Neuronal stem cell (in vitro differentiated cells): ENCODE measurements at places on chromosomes 5 and 9.

DNA sequence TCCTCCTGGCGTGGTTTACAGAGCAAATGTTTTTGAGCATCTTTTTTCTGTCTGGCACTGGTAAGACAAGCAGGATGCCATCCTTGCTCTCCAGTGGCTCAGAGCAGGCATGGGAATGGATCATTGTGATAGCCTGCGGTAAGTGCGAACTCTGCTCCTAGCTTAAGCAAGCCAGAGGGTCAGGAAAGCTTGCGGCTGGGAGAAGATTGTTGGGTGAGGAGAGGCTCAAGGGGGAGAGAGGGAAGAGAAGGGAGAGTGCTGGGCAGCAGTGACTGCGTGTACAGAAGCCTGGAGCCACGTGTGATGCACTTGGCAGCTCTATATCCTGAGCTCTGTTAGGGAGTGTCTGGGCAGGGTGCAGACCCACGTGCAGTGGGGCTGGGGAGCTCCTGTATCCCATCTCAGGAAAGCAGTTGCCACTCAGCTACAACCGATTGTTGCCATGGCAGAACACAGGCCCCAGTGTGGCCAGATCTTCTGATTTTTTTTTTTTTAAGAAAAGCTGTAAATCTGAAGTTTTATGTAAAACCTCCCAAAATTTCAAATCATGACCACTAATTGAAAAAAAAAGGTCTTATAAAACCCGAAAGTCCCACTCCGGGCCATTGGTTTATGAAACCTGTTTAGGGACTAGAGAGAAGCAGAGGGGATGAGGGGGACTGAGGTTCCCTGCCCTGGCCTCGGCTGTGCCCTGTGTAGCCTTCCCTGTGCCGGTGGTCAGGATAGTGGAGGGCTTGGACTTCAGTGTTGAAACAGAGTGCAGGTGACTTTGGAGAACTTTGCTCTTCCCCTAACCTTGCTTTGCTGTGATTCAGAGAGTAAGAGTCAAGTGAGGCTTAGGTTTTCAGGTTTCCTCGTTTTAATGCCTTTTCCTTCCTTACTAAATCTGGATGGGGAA, 67.3 kb downstream of the ZNF618 start:
- no peak for DNase-seq

DNA sequence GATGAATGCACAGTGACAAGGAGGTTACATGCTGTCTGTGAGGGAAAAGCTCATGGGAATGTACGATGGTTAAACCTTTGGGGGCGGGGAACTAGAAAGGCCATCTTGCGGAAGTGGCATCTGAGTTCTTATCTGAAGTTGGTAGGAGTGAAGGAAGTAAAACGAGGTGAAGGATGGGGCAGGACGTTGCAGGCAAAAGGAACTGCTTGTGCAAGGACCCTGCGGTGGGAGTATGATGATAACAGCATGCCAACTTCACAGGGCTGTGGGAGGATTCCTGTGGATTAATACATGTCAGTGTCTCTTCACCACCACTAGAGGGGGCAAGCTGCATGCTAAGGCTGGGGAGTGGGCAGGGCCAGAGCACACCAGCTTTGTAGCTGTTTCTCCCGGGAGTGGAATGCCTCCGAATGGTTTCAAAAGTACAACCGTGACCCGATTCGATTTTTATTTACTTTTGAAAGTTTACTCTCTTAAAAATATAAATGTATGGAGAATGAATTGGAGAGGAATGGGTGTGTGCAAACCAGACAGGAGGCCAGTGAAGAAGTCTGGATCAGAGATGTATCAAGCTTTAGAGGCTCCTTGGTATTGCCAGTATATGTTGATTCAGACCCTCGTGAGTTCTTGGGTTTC, 62.5 kb downstream of the CYFIP2 start:
- peak; percentile 51 for DNase-seq

DNA sequence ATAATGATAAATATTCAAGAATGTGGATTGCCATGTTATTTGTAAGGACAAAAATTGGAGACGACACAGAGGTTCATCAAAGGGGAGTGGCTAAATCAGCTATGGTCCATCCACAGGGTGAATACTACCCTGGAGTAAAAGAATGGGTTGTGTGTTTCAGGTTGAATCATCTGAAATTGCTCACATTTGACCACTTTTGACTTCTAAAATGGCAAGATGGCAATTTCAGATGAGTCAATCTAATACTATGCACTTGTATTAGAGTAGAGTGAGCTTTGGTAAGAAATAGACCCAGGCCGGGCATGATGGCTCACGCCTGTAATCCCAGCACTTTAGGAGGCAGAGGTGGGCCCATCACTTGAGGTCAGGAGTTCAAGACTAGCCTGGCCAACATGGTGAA, 131.8 kb downstream of the GAPVD1 start:
- DNase-seq, result no peak

GRCh38 chr5:124704594-124705284, 41.7 kb downstream of the ZNF608 start:
- DNase-seq, result no peak

- DNase-seq, result no peak
Observed at GRCh38 chr5:39340506-39340905, 23.8 kb downstream of the C9 start.

GRCh38 chr9:98707166-98708102, 1.3 kb downstream of the GABBR2 start:
- peak; percentile 79 for DNase-seq

DNA sequence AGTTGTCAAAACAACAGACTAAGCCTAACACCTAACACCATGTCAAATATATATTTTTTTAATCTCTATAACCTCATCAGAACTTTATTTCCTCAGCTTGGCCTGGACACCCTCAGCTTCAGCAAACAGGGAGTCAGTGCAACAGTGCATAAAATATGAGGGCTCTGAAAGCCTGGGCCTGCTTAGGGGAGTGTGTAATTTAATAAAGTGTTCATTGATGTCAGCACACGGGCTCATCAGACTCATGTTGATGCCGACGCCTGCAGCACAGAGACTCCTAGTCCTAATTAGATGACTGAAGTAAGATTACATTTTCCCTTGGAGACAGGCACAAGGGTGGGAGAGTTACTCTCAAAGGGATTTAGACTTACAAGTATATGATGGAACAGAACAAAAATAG, 37.8 kb downstream of the CDH10 start:
- no peak for DNase-seq

- DNase-seq, result no peak
Observed at GRCh38 chr9:20997503-20998076, 33.9 kb downstream of the HACD4 start.

- no peak for DNase-seq
Observed at GRCh38 chr9:32502464-32502863, 23.5 kb downstream of the RIGI start.

DNA sequence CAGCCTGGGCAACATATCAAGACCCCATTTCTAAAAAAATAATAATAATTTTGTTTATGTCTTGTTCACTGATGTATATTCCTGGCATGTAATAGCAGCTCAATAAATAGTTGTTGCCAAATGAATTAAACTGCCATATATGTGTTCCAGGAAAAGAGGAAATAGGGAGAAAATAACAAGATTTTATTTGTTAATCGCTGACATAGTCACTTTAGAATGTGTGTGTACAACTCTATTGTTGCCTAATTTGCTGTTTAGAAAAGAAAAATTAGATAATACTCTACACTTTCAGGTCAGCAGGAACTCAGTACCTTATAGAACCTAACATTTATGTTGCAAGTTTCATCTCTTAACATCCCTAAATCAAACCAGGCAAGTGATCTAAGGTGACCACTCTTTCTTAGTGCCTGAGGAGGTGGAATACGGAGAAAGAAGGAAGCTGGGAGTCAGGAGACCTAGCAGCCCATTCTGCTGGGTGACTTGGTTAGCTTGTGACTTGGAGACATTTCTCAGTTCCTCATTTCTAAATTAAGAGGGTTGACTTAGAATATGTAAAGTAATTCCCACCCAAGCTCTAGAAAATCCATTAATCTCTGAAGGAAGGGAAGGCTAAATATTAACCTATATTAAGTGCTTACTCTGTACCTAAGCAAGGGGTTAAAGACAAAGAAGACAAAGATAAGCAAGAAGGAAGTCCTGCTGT, 110.3 kb upstream of the IQGAP2 start:
- DNase-seq, result no peak

GRCh38 chr9:129107651-129108050, 2.9 kb downstream of the CRAT start:
- DNase-seq, result no peak

DNA sequence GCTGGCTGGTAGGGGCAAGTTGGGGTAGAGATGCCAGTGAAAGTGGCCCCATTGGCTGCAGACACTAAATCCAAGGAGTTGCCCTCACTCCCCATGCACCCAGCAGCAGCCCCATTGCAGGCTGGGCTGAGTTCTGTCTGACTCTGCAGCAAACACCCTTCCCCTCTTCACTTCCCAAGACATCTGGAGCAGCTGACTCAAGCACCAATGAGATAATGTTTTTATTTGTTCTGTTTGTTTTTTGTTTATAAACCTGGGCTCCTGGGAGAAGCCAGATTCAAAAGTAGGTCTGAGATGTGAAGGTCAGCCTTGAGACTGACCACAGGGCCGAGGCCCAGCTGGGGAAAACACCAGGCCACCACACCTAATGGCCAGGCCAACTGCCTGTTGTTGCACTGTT, 545.9 kb upstream of the KLF4 start:
- no peak for DNase-seq

- no peak for DNase-seq
Observed at GRCh38 chr5:67792891-67793290, 422.7 kb upstream of the PIK3R1 start.

GRCh38 chr5:66704790-66705425, 108.7 kb downstream of the MAST4 start:
- DNase-seq, result no peak

DNA sequence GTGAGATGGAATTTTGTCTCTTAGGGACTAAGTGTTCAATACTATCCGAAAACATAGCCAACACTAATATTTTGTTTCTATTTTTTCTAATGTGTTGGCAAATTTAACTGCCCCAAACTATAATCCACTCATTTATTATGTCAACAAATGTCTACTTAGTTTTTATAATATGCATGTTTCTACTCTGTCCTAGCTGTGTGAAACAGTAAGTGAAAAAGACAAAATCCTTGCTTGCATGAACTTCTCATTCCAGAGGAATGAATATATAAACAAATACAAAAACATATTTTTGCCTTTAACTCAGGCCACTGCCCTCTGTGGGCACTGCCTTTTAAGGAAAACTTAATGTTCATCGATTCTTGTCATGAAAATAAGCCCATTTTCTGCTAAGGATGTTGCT, 1275.4 kb upstream of the CDH18 start:
- DNase-seq, result no peak

GRCh38 chr9:79883073-79883645, 311.4 kb downstream of the TLE4 start:
- no peak for DNase-seq

- DNase-seq, result no peak
Observed at GRCh38 chr5:147479949-147480348, 29.9 kb downstream of the DPYSL3 start.

- DNase-seq, result no peak
Observed at GRCh38 chr5:32711362-32711680, 200 bp downstream of the NPR3 start.
